ENCODE measurements at places on chromosomes 16 and 17.

DNA sequence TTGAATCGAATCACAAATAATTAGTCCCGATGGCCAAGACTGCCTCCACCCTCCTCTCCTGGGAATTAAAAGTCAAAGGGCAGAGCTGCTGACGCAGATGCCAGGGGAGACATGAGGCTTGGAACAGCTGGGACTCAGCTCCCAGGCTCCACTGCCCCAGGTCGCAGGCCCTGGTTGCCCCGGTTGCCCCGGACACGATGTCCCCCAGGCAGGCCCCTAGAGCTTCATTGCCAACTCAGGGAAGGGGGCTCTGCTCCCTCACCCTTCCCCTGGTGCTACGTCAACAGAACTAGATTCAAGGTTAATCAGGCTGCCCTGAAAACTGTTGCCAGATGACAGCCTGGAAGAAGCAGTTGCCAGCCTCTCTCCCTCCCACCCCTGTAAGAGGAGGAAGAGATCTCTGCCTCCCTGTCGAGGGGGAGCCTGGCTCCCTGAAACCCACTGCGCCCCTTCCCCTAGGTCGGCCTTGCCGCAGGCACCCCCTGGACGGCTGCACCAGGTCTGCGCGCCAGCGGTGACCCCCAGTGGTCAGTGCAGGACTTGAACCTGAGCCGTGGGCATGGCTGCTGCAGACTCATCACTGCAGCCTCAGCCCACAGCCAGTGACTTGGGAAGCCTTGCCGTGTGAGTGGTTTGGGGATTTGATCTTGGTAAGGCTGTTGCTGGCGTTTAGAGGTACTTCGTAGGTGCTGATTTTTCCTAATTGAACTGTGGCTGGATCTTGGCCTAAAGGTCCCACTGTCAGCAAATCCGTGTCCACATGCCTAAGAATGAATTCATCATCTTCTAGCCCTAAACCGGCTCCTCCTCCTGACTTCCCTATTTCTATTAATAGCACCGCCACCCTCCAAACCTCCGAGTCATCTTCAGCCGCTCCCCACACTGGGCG is 84.1 kb upstream of the TOB1 start:
- DNase-seq, result peak; percentile 26

DNA sequence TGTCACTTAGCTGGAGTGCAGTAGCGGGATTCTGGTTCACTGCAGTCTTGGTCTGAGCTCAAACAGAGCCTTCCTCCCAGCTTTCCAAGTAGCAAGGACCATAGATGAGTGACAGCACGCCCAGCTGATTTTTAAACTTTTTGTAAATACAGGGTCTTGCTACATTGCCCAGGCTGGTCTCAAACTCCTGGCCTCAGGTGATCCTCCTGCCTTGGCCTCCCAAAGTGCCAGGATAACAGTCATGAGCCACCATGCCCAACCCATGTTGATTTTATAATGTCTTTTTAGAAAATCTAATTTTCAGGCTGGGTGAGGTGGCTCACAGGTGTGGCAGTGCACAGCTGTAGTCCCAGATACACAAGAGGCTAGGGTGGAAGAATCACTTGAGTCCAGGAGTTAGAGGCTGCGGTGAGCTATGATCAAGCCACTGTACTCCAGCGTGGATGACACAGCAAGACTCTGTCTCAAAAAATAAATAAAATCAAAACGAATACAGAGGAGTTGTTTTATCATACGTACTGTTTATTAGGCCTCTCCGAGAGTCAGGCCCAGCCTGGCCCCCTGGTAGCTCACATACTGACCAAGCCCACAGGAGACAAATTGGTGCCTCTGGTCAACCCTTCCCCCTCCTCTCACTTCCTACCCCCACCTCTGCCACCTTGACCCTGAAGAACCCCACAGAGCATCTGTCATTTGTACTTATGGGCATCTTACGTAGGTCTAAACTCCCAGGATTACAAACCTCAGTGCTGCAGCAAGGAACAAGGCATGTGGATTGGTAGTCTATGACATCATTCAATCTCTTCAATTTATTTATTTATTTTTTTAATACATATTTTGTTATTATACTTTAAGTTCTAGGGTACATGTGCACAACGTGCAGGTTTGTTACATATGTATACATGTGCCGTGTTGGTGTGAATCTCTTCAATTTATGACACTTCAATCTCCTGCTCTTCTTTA is 13.6 kb downstream of the C16orf86 start:
- DNase-seq, result no peak

DNA sequence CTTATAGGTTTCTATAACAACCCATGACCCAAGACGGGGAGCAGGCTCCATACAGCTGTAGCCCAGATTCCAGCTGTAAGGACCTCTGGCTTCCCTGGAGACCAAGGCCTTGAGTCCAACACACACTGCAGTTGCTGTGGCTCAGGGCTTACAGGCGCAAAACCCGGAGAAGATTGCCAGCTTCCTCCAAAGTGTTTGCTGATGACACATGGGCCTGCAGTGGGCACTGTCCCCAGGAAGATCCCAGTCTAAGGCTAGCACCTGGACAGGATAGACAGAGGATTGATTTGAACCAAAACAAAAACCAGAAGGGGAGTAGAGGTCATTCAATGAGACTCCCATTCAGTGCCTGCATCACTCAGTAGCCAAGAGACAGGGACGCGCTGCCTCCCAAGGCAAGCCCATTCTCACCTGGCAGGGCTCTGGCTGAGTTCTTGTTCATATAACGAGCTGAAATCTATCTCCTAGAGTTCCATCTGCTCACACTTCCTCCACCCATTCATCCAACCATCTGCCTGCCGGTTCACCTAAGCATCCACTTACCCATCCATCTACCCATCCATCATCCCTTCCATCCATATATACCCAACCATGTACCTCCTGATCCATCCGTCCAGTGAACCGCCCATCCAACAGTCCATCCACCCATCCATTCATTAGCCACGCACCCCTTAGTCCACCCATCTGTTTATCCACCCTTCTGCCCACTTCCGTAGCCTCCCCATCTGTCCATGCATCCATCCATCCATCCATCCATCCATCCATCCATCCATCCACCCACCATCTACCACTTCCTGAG is 10.2 kb downstream of the RAB11FIP4 start:
- DNase-seq, result no peak

DNA sequence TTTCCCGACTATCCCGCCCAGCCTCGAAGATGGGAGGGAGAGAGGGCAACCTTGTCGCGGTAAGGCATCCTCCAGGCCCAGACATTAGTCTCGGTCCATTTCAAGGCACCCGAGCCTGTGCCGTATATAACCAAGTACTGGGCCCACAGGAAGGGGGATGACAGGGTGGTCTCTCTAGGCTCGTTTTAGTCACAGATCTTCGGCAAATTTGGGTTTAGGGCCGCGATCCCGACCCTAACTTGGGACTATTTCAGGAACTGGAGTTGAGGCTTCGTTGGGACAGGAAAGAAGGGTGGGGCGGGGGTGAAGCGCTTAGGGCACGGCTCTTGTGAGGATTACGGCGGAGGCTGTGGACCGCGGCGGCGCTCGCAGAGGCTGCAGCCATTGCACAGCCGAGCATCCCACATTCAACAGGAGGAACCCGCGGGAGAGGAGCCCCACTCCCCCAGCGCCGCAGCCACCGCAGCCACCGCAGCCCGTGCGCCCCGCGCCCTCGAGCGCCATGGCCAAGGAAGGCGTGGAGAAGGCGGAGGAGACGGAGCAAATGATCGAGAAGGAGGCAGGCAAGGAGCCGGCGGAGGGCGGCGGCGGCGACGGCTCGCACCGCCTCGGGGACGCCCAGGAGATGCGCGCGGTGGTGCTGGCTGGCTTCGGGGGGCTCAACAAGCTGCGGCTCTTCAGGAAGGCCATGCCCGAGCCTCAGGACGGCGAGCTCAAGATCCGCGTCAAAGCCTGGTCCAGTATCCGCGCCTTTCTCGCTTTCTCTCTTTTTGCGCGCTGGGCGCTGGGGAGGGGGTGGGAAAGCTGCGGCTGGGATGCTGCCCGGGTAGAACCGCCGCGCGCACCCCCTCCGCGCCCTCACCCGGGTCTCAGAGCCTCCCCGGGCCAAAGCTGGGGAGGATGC is at the start of gene VAT1L:
Gene VAT1L, plus strand, starts transcription at position 384 of the 904 bp plus-strand sequence. Its CDS starts 119 bp downstream, at position 503.
- no peak for DNase-seq

DNA sequence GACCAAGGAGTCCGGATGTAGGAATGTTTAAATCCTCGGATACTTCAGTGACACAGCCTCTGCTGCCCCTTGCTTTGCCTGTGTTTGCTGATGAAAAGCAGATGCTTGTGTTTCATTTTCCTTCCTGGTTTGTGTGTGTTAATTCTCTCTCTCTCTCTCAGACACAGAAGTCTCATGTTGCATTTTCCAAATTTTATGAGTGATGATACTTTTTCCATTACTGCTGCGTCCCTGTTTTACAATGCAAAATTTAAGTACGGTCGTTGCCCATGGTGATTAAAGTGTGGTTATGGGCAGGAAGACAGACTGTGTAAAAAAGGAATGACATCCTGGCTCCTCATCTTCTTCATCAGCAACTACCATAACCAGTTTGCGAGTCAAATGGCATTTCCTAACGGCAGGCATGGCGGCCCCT is 5.7 kb downstream of the RMI2 start:
- DNase-seq, result no peak

DNA sequence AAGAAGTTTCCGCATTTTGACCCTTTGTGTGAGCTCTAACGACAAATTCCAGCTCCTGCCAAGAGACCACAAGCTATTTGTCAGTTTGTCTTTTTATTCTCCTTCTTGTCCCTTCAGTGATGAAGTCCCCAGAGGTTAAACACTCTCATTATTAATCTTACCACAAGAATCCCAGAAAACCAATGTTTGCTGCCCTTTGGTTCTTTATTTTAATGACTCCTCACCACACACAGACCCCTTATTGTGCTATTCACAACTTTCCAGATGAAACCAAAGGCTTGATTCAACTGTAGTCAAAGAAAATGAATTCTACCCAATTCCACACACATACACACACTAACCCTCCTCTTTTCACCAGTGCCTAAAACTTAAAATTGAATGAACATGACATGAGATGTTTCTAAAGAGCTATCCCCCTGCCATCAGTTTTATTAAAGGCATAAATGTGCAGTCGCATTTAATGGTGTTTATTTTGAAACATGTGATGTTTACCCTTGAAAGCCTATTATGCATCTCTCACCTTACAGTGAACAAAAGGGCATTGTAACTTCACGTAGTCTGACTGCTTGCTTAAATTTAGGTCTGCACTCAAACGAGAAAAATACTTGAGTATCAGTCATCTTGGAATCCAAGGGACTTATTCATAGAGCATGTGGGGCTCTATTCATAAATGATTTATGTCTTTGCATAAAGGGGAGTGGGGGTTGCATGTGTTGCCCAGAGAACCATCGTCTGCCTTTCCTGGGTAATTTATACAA is 44.1 kb downstream of the PCTP start:
- no peak for DNase-seq

DNA sequence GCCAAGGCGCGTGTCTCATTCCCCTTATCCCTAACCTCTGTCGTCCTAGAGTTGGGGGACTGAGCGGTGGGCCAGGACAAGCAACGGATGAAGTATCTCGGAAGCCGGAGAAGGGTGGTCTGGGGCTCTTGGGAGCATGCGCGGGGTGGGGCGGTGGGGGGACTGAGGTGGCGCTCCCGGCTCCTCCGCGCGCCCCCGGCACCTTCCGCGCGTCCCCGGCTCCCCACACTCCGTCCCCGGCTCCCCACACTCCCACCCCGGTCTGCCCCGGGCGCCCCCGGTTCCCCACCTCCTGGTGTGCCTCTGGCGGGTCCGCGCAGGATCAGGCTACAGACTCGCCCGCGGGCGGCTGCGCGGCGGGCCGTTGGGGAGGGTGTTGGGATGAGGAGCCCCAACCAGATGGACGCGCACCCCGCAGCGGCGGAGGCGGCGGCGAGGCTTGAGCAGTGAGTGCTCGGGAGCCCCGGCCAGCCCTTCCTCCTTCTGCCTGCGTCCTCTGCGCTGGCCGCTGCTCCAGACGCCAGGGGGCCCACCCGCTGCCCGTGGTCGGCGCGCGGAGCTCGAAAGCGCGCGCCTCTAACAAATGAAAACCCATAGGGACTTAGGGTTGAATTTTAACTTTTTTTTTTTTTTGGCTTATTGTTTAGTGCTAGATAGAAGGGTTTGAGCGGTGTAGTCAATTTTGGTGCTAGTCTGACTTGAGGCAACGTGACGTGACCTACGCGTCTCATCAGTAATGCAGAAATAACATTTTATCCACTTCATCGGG is 5.6 kb upstream of the CRYM start:
- no peak for DNase-seq

DNA sequence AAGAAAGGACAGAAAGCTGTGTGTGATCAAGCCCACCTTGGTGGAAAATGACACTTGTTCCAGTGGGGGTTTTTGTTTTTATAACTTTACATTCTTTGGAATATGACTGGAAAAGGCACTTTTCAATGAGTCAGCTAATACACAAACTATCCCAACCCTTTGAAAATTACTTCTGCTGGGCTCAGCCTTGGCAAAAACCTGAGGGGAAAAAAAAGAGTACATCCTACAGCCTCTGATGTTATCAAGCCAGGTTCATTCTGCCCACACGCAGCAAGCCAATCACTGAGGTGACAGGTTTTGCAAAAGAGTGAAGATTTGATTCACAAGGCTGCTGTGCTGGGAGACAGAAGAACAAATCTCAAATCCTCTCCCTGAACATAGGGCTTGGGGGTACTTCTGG is 484.5 kb upstream of the ERCC4 start:
- DNase-seq, result no peak

GRCh38 chr17:75475851-75476250 is 19.4 kb downstream of the TMEM94 start:
- no peak for DNase-seq

DNA sequence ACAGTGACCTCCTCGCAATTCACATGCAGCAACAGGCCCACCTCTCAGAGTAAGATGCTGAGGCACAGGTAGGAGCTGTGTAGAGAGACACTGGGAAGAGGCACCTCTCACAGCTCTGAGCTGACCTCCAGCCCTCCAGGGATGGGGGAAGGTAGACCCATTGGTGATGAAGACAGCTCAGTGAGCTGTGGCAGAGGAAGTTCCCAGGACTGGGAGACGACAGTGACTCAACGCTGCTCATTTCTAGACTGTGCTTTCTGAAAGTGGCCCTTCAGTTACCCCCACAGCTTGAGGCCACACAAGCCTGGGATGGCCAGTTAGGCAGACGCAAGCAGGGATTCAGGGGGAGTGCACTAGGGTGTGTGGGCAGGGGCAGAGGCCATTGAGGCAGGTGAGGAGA is 2073.2 kb downstream of the TP53TG3F start:
- no peak for DNase-seq

DNA sequence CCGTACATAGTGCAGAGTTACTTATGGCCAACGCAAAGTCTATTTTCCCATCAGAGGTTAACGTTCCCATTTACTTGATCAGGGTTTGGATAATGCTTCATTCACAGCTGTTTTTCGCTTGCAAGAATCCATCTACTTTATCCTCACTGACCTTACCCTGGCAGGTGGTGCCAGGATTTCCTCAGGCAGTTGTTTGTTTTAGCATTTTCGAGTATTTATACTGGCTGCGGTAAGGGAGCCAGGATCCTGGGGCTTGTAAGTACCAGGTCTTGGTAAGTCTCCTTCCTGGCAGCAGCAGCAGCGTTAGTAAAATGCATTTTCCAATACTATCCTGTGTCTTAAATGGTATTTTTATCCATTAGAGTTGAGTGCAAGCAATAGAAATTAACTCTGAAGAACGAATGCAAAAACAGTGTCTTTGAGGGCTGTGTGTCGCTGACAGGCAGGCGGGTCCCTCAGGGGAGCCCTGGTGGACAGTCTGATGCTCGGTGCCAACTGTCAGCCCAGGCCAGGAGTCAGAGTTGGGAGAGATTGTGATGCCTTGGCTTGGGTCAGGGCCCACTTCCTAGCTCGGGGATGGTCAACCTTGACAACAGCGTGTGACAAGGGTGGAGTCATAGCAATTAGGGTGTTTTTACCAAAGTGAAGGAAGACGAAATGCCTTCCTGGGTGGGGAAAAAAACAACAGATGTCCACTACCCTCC is 92.4 kb upstream of the HSBP1 start:
- no peak for DNase-seq
